ENCODE measurements at places on chromosomes 16 and 17.

- H3K27me3 ChIP-seq = no peaks in the 10 kb centered on the region
- no peak for DNase-seq
- no peak overlapping the region for H3K4me3 ChIP-seq
- no peak overlapping the region for H3K27ac ChIP-seq
- H3K36me3 ChIP-seq = no peaks in the 10 kb centered on the region
Observed at GRCh38 chr16:67803894-67804293, 2.5 kb downstream of the RANBP10 start.

DNA sequence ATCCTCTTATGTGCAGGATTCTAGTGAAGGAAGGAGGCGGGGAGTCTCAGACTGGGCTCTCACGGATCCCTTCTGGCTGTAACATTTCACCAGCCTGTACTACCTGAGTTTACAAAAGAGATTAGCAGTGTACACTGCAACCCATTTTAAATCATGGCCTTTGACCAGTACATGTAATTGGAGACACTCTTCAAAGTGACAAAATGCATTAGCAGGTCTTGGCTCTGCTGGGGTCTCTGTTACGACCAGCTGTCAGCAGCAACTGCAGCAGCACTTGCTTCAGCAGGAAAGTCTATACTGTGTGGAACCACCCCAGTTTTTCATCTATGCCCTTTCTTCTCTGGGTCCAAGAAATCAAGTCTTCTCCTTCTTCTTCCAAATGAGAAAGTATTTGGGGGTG lies 322.8 kb upstream of the ASIC2 start:
- H3K4me1 ChIP-seq = no peaks in the 10 kb centered on the region
- H3K36me3 ChIP-seq = no peaks in the 10 kb centered on the region
- DNase-seq = no peak

- no peak for DNase-seq
- H3K36me3 ChIP-seq = no peaks in the 10 kb centered on the region
- H3K27ac ChIP-seq = no peak overlapping the region
- no peak overlapping the region for H3K4me3 ChIP-seq
Observed at GRCh38 chr17:57253362-57254065, 2.8 kb upstream of the MSI2 start.

GRCh38 chr16:11016524-11016988 lies 72.2 kb downstream of the CLEC16A start:
- H3K4me3 ChIP-seq = no peak overlapping the region
- H3K36me3 ChIP-seq = no peaks in the 10 kb centered on the region
- peaks cover 15% of the 10 kb centered on the region for H3K4me1 ChIP-seq
- peak overlapping the region; percentile 24 for H3K27ac ChIP-seq
- DNase-seq = peak; percentile 24
- no peaks in the 10 kb centered on the region for H3K27me3 ChIP-seq

DNA sequence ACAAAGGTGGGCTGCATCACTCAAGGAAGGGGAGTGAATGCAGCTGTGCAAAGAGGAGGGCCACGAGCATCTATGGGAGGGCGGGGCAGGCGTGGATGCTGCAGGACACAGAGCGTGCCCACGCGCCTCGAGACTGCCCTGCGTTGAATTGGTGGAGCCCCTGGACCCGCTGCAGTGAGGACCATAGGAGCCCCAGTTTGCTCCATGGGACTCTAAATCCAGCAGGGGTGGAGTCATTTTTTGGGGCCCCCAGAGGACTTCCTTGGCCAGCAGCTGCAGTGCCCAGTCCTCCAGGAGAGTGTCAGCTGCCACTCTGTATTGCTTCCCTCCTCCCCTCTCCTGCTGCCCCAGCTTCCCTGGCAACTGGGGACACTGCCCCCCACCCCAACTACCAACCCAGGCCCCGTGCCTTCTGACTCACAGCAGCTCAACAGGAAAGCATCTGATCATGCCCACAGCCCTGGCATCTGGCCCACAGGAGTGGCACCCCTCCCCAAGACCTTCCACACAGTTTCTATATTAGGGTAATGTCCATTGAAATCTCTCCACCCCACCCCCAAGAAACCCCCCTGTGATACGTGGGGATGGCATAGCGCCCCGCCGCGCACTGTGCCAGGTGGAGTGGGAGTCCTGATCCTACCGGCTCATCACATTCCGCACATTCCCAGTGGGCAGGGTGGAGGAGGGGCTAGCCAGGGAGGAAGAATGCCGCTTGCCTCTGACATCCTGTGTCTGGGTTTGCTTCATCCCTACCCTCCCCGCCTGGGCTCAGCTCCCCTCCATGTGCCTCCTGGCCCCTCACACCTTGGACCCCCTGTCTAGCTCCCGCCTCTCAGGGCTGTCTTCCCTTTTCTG lies 27.8 kb upstream of the ITGA3 start:
- H3K27me3 ChIP-seq = no peaks in the 10 kb centered on the region
- peak overlapping the region; percentile 77 for H3K27ac ChIP-seq
- DNase-seq = peak; percentile 70
- H3K36me3 ChIP-seq = no peaks in the 10 kb centered on the region
- peaks cover 30% of the 10 kb centered on the region for H3K4me1 ChIP-seq

DNA sequence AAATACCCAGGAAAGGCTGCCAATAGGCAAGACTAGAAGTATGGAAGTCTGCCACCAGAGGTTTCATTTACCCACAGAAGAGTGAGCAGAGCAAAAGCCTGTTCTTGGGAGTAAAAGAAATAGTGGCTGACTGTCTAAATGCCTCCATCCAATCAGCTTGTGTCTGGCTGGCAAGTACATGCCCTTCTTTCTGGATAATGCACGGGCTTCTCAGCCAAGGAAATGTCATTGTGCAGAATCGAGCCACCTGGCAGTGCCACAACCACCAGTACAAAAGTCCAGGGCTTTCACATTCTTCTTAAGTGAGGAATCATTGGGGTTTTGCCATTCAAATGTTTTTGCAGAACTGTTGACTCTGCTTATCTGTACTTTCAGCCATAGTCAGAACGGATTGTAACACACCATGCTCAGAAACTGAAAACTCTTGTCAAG lies 10.1 kb upstream of the ERCC4 start:
- no peaks in the 10 kb centered on the region for H3K27me3 ChIP-seq
- no peaks in the 10 kb centered on the region for H3K36me3 ChIP-seq
- no peak overlapping the region for H3K27ac ChIP-seq
- H3K4me1 ChIP-seq = peaks cover 7% of the 10 kb centered on the region

- H3K4me1 ChIP-seq = peaks cover 29% of the 10 kb centered on the region
- no peaks in the 10 kb centered on the region for H3K27me3 ChIP-seq
- H3K36me3 ChIP-seq = no peaks in the 10 kb centered on the region
- H3K4me3 ChIP-seq = no peak overlapping the region
- DNase-seq = peak; percentile 51
Observed at GRCh38 chr17:17402558-17402957, 74.2 kb upstream of the MED9 start.

GRCh38 chr16:85650135-85650843 lies 37.2 kb downstream of the GSE1 start:
- peaks cover 6% of the 10 kb centered on the region for H3K4me1 ChIP-seq
- no peak overlapping the region for H3K4me3 ChIP-seq
- no peaks in the 10 kb centered on the region for H3K36me3 ChIP-seq
- DNase-seq = no peak

DNA sequence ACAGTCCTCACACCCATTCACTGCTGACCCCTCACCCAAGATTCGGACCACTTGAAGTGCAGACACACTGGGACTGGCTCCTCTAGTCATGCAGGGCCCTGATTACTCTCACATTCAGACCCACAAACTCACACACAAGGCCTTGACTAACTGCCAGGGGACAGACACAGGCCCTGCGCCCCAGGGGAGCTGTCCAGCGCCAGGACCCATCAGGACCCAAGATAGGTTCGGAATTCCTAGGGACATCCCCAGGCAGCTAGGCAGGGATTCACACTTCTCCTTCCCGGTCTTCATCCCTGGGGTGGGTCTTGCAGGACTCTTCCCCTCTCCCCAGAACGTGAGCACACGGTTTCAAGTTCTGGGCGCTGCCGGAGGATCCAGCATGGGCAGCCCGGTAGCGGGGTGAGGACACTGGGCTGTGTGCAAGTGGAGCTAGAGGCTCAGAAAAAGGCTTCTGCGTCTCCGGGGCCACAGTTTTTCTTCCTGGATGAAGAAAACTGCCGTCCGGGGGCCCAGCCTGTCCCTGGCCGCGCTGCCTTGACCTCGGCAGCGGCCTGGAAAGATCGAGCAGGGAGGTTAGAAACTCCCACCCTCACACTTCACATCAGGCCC lies 1.6 kb downstream of the SEZ6 start:
- H3K27me3 ChIP-seq = peaks cover 24% of the 10 kb centered on the region
- H3K36me3 ChIP-seq = no peaks in the 10 kb centered on the region
- no peak overlapping the region for H3K27ac ChIP-seq
- H3K4me3 ChIP-seq = no peak overlapping the region

DNA sequence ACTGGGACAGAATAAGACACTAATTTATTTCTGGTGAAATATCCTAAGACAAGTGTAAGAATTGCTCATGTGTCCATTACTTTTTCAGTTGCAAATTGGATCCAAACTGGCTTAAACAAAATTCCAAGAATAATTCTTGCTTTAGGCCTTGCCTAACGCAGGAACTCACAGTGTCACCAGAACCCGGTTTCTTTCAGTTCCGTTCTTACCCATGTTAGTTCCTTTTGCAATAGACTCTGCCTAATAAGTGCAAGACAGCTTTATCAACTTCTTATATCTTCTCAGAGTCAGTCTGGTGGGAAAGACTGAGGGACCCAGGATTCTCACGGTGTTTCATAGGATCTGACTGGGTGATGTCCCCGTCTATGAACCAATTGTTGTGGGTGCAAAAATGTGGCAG lies 24.7 kb downstream of the GDE1 start:
- H3K36me3 ChIP-seq = 0 out of 2 replicates have a peak, but pooled peaks cover 5% of the 10 kb centered on the region
- H3K27ac ChIP-seq = no peak overlapping the region

GRCh38 chr16:47888142-47888541 lies 267.7 kb downstream of the ABCC12 start:
- H3K27ac ChIP-seq = no peak overlapping the region
- H3K27me3 ChIP-seq = peaks cover 14% of the 10 kb centered on the region
- DNase-seq = peak; percentile 43
- H3K4me1 ChIP-seq = peaks cover 8% of the 10 kb centered on the region
- no peak overlapping the region for H3K4me3 ChIP-seq

DNA sequence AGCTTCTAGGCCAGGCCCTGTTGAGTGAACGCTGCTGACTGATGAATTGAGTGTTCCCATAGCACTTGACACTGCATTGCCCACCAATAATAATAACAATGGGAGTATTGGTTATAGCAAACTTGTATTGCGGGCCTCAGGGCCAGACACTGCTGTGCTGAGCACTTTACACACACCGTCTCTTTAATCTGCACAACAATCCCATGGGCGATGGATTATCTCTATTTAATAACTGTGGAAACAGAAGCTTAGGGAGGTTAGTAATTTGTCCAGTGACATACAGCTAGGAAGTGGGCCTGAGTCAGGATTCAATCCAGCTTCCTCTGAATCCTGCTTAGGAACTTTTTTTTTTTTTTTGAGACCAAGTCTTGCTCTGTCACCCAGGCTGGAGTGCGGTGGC lies 11.2 kb downstream of the ARHGAP23 start:
- H3K4me3 ChIP-seq = no peak overlapping the region
- H3K27me3 ChIP-seq = no peaks in the 10 kb centered on the region
- H3K4me1 ChIP-seq = peaks cover 12% of the 10 kb centered on the region
- DNase-seq = no peak

- peaks cover 20% of the 10 kb centered on the region for H3K27me3 ChIP-seq
- no peak overlapping the region for H3K4me3 ChIP-seq
- DNase-seq = peak; percentile 19
- peaks cover 12% of the 10 kb centered on the region for H3K4me1 ChIP-seq
- no peaks in the 10 kb centered on the region for H3K36me3 ChIP-seq
- H3K27ac ChIP-seq = no peak overlapping the region
Observed at GRCh38 chr17:77885678-77886386, 72.7 kb upstream of the TNRC6C start.

- H3K4me3 ChIP-seq = no peak overlapping the region
- H3K36me3 ChIP-seq = no peaks in the 10 kb centered on the region
- H3K27ac ChIP-seq = no peak overlapping the region
- DNase-seq = peak; percentile 24
Observed at GRCh38 chr16:48492133-48492532, 106.9 kb upstream of the SIAH1 start.

GRCh38 chr16:83940630-83941378 lies 12.2 kb upstream of the OSGIN1 start:
- no peaks in the 10 kb centered on the region for H3K27me3 ChIP-seq
- no peak for DNase-seq
- no peak overlapping the region for H3K27ac ChIP-seq
- H3K4me1 ChIP-seq = no peaks in the 10 kb centered on the region
- H3K4me3 ChIP-seq = no peak overlapping the region
- H3K36me3 ChIP-seq = no peaks in the 10 kb centered on the region

- no peaks in the 10 kb centered on the region for H3K27me3 ChIP-seq
- H3K27ac ChIP-seq = peak overlapping the region; percentile 61
- H3K36me3 ChIP-seq = peaks cover 6% of the 10 kb centered on the region
- peak overlapping the region; percentile 88 for H3K4me3 ChIP-seq
- peak; percentile 71 for DNase-seq
- H3K4me1 ChIP-seq = peaks cover 21% of the 10 kb centered on the region
Observed at GRCh38 chr16:2776500-2777139, 460 bp downstream of the ELOB start.

- no peaks in the 10 kb centered on the region for H3K4me1 ChIP-seq
- no peaks in the 10 kb centered on the region for H3K36me3 ChIP-seq
- no peak overlapping the region for H3K4me3 ChIP-seq
- DNase-seq = peak; percentile 12
- no peak overlapping the region for H3K27ac ChIP-seq
Observed at GRCh38 chr17:10435096-10435495, 13.3 kb upstream of the MYH8 start.

DNA sequence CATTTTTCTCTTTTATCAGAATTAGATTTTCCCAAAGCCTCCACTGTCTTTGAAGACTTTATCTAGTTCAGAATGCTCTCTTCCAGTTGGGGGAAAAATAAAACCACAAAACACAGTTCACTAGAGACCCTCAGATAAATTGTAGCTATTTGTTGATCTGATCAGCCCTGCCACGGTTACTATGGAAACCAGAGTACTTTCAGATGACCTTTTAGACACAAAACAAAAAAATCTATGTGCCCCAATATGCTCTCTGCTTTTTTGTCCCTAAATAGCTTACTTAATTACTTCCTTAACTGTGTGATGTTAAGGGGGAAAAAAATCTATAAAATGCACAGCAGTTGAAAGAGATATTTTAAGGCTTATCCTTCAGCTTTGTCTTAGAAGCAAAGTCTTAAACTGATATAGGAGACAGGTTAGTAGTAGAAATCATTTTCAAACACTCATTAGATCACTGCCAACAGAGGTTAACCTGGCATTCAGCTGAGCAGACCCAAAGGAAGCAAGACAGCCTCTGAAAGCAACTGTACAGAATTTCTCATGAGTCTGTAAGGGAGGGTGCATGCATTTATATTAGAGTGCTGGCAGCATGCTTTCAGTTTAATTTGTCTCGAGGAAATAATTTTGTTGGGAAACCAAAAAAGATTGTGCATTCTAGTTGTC lies 129.9 kb upstream of the CACNG5 start:
- DNase-seq = no peak
- H3K27ac ChIP-seq = no peak overlapping the region
- no peaks in the 10 kb centered on the region for H3K27me3 ChIP-seq
- peaks cover 7% of the 10 kb centered on the region for H3K36me3 ChIP-seq

- no peak overlapping the region for H3K4me3 ChIP-seq
- H3K27ac ChIP-seq = no peak overlapping the region
- no peaks in the 10 kb centered on the region for H3K4me1 ChIP-seq
- DNase-seq = no peak
- no peaks in the 10 kb centered on the region for H3K36me3 ChIP-seq
Observed at GRCh38 chr17:21445091-21445650, 69.0 kb downstream of the KCNJ12 start.
